ENCODE measurements at places on chromosomes 6 and 20. TPM values are rescaled to one million over a fixed set of nuclear protein-coding genes. Genes with fewer than 3 reads are reported as not detected.

GRCh38 chr20:59428441-59429205 is 128.2 kb downstream of the EDN3 start:
- peak; percentile 25 for DNase-seq

HLA-DOA gene
- not detected for total RNA-seq

PLCB4 gene
- 4.8 TPM for total RNA-seq

DNA sequence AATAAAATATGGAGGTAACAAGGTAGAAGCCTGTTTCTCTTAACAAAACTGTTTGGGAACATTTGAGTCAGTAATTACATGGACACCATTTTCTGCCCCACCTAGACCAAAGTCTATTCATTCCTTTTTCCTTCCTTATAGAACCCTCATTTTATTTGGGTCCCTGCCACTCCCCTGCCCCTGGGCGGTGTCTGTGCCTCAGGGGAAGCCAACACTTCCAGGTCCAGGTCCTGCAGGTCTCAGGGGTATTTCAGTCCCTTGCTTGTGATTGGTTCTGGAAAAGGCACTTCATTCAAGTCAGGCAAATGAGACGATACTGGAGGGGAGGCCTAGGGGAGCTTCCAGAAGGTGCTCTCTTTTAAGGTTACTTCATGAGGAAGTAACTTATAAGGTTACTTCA is 42.3 kb downstream of the SLC35D3 start:
- DNase-seq, result no peak

NHLRC1 gene
- 2.1 TPM for total RNA-seq

CLDN20 gene
- total RNA-seq, result not detected

DNA sequence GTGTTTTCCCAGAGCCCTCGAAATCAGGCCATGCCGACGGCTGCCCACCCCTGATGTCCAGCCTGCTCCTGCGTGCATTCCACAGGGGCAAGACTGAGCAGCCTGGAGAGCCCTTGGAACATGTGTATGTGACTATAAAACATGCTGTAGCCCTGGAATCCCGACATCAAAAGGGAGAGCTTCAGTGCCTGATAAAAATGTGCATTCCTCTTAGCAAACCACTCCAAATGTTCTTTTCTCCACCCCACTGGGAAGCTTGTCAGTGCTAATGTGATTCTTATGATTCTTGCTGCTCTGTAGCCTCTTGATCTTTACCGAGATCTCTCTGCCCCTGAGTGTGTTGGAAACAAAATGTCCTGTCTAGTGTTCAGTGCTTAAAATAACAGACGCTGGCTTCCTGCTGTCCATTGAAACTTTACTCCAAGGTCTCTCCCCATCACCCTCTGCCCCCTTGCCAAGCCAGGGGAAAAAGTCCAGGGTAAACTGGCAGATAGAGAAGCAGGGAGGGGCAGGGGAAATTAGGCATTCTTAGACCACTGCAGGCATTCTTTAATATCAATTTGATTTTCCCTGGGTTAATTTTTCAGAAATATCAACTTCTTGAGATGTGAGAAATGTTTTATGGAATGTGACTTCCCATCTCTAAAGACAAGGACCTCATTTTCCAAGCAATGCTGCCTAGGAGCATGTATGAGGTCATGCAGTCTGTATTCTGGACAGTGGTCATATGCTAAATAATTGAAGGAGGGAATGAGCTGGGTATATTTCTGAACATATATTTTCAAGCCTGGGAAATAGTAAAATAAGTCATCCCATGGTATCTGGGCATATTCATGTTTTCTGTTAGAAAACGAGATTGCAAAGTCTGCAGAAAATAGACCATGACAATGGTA is 73.8 kb upstream of the ISM1 start:
- no peak for DNase-seq

DNA sequence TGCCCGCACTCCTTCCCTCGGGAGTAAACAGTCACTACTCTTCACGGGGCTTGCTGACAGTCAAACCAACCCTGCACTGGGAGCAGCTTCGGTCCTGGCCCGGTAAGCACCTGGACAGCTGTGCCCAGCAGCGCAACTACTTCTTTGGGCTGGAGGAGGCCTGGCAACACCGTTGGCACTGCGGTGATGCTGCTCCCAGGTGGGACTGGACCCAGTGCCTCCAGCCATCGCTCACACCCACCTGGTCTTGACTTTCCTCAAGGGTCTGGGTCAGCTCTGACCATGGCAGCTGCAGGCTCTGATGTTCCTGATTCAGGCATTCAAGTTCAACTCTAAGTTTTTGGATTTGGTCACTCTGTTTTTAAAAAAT is 53.8 kb downstream of the GINS1 start:
- no peak for DNase-seq

GRCh38 chr6:168968228-168968627 is 285.4 kb downstream of the THBS2 start:
- peak; percentile 28 for DNase-seq

- DNase-seq, result no peak
Observed at GRCh38 chr6:98847416-98847778, 13.0 kb downstream of the POU3F2 start.

Data from mammary epithelial cell (primary cell).